ENCODE measurements at places on chromosomes 1 and 21.

GRCh38 chr1:228490120-228491078, 3.2 kb downstream of the RNF187 start:
- no peak for DNase-seq

DNA sequence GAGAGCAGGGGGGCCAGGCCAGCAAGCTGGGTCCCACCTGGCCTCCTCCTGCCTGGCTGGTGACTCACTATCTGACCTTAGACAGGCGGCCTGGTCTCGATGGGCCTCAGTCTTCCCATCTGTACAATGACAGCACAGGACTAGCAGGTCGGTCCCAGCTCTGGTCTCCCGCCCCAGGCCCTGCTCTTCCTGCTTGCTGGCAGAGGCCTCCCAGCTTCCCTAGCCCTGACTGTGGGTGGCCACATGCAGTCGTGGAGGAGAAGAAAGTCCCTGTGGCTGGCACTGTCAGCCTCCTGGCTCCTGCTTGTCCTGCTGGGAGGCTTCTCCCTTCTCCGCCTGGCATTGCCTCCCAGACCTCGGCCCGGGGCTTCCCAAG, 817 bp downstream of the EXTL1 start:
- no peak for DNase-seq

DNA sequence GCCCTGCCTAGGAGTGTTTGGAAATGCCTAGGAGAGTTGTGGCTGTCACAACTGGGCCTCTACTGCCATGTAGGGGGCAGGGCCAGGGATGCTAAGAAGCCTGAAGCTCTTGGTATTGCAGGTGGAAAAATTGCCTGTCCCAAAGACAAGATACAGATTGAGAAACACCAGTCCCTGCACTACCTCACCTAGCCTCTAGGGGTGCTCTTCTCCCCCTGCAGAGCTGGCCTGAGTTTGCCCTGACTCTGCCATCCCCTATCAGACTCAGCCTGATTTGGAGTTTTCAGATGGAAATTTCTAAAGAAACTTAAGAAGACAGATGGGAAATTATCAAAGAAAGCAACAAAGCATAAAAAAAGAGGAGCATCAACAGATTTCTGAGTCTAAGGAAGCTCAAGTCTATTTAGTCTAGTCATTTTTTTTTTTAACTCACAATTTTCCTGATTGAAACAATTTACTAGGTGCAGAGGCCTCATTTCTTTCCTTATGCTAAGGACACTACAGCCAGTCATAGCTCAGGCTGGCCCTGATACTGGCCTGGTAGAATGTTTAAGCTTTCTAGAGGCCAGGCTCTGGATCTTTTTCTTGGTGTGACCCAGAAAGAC, 61.4 kb upstream of the LRRN2 start:
- peak; percentile 40 for DNase-seq

DNA sequence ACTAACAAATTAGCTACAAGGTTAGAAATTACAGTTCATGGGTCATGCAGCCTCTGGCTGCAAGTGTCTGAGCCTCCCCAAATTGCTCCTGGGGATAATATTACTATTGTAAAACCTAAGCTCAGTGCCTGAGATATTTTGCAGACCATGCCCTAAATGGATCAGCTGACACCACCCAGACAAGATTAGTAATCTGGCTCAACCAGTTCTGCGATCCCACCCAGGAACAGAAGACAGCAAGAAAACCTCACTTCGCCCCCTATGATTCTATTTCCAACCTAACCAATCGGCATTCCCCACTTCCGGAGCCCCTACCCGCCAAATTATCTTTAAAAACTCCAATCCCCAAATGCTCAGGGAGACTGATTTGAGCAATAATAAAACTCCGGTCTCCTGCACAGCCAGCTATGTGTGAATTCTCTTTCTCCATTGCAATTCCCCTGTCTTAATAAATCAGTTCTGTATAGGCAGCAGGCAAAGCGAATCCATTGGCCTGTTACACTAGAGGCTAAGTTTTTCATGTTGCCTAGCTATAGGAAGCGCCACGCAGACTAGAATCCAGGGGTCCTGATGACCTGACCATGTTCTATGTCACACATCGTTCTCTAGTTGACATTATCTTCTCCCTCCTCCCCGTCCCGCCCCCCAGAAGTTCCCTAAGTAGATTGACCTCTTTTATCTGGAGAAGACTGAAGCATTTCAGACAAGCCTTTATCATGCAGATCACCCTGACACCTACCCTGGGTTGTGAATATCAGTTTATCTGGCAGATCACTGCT, 22.4 kb upstream of the ZFYVE9 start:
- DNase-seq, result no peak

GRCh38 chr1:2150801-2151200, 43.8 kb downstream of the FAAP20 start:
- DNase-seq, result no peak

DNA sequence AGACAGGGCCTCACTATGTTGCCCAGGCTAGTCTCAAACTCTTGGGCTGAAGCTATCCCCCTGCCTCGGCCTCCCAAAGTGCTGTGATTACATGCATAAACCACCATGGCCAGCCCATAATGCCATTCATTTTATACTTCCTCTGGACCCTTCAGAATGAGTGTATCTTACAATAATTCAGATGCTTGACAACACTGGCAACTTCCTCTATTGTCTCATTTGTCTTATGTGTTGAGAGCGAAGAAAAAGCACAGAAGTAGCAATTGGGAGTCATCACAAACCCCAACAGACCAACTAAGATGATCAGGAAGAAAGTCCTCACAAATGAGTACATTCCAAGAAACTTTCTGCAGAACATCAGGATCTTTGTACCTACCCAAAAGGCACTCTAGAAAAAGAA, 191.9 kb downstream of the RERE start:
- DNase-seq, result no peak

GRCh38 chr1:178077917-178078316, 16.0 kb upstream of the RASAL2 start:
- DNase-seq, result no peak

GRCh38 chr21:13854638-13855037, 245.1 kb downstream of the POTED start:
- no peak for DNase-seq

DNA sequence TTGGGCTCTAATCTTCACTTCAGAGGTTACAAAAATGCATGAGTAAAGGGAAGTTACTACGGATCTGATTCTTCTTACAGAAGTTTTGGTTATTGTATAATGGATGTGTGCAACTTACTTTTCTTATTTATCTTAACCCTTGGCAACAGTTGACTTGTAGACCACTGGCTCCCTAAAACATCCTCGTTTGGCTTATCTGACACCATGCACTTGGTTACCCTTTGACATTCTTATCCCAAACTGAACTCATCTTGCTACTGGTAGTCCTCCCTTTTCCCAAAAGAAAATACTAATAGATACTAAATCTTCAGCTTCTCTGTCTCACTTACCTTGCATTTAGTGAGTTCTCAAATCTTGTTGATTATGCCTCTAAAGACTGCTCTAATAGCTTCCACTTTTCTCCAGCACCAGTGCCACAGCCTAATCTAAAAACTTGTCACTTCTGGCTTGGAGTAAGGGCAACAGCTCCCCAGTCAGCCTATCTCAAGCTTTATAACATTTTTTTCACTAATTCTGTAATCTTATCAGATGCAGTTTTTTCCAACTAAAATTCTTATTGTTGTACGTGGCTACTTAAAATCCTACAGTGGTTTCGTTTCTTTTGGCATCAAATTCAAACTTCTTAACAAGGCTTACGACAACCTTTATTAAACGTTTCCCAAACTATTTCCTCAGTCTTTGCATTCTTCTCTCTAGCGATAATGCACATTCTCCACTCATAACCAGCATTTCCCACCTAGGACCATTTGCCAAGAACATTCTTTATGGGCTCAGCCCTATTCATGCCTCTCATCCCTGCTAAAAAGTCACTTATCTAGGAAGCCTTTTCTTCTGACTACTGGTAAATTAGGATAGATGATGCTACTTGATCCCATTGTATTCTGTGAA, 204.2 kb downstream of the KCNT2 start:
- no peak for DNase-seq

DNA sequence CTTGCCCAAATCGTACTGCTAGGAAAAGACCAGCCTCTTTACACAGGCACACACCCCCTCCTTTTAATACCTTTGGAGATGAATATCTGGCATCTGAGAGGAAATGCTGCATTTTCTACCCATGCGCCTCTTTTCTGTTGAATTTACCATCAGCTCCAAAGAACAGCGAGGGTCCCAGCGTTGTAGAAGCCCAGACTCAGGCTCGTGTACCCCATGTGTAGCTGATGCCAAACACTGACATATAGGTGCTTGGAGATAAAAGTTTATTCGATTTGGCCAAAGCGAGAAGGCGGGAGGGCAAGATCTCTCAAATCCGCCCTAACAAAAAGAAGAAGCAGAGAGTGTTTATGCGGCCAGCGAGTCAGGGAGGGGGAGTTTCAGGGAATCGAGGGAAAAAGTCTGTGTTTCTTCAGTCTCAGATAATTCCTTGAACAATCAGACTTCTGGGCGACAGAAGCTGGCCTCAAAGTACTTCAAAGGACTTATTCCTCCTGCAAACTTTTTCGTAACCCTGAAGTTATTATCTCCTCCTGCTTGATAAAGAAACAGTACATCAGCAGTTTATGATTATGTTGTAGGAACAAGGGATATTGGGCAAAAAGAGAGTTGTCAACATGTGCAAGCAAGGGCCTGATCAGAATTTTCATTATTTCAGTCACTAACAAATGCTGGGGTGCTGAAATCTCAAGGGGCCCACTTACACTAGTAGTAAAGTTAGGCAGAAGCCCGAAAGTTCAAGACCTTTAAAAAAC, 642 bp upstream of the CREG1 start:
- DNase-seq, result no peak

- DNase-seq, result no peak
Observed at GRCh38 chr21:44262338-44263056, 800 bp upstream of the DNMT3L start.

DNA sequence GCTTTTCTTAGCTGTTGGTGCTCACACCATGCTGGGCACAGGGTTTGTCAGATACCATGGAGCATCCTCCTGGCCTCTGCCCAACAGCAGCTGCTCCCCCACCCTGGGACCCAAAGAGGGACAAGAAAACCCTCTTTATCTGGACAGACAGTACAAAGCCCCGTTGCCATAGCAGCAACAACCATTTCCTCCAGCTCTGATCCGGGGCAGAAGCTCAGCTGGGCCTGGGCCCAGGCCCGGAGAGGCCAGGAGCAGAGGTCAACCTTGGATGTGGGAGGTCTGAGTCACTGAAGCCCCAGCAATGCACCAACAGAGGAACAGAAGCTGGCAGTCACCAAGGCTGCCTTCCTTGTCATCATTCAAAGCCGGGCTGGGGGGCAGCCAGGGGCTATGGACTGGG, 228.4 kb upstream of the POU3F1 start:
- DNase-seq, result no peak

GRCh38 chr1:153631047-153632022, 2.5 kb upstream of the CHTOP start:
- DNase-seq, result no peak

GRCh38 chr1:28517649-28517999, 11.8 kb downstream of the RCC1 start:
- no peak for DNase-seq

DNA sequence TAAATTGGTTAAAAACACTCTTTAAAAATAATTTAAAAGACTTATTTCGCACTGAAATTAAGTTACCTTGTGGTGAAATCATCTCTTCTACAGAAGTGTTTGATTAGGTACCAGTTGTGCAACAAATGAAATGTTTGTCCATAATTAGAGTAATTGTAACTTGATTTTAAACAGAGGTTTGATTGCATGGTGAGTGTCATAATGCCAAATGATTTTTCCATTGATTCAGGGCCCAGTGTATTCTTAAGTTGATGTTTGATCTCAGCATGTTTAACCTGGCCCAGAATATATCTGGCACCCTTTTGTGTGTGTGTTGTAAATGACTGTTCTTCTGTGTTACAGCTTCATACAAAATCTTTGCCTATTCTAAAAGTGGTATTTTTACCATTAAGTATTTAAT, 28.5 kb downstream of the LRRC8B start:
- DNase-seq, result no peak

- DNase-seq, result peak; percentile 29
Observed at GRCh38 chr1:67332653-67333529, 25.2 kb downstream of the IL12RB2 start.

GRCh38 chr1:51302270-51302669, 28.1 kb downstream of the TTC39A start:
- no peak for DNase-seq

- peak; percentile 59 for DNase-seq
Observed at GRCh38 chr1:99180343-99180808, 83.9 kb upstream of the PLPPR4 start.

DNA sequence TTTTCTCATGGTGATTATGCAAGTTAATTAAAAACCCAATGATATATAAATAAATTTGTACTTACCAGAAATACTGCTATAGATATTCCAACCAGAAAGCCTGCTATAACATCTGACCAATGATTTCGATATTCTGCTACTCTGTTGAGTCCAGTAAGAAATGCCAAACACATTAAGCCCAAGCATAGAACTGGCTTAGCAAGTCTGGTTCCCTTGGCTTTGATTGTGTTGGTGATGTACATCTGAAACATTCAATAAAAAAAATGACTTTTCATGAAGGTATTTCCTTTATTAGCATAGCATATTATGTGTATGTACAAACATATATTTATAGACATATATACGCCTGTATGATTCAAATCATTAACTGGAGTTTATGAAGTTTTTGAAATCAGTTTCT, 82.8 kb downstream of the PLPPR5 start:
- DNase-seq, result no peak

- no peak for DNase-seq
Observed at GRCh38 chr1:201374364-201374763, 3.1 kb downstream of the TNNT2 start.

DNA sequence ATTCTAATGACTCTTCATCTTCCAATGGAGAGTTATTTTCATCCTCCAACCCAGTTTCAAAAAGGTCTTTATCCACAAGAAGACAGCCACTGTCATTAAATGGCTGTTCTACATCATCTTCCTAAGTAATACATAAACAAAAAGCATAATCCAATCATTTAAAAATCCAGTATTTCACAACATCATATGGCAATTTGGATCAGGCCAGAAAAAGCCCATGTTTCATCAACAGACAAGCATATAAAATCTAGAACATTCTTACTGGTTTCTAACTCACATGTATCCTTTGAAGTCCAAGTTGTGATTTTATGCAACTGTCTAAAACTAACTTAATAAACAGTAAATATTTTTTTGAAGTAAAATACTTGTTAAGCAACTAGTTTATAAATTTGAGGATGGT, 6.6 kb downstream of the CLSPN start:
- DNase-seq, result no peak

- no peak for DNase-seq
Observed at GRCh38 chr1:166237675-166238074, 70.9 kb upstream of the FAM78B start.

DNA sequence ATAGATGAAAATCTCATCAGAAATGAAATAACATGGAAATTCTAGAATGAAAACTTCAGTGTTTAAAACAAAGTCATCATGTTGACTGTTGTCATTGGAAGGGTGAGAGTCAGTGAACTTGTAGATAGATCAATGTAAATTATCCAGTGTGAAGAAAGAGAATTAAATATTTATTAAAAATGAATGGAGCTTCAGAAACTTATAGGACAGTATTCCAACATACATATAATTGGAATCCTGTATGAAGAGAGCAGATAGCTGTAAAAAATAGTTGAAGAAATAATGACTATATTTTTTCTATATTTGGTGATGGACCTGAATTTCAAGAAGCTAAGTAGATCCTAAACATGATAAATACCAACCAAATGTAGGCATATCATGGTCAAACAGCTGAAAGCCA, 60.0 kb downstream of the MAN1A2 start:
- no peak for DNase-seq
